ENCODE measurements at places on chromosomes 6 and 20.

- H3K4me3 ChIP-seq: no peak overlapping the region
- H3K36me3 ChIP-seq: no peaks in the 10 kb centered on the region
- H3K4me1 ChIP-seq: no peaks in the 10 kb centered on the region
- no peak for DNase-seq
- no peak overlapping the region for H3K27ac ChIP-seq
Observed at GRCh38 chr6:49416195-49416594, 46.9 kb downstream of the MMUT start.

- H3K27me3 ChIP-seq: no peaks in the 10 kb centered on the region
- no peak overlapping the region for H3K4me3 ChIP-seq
- peaks cover 8% of the 10 kb centered on the region for H3K36me3 ChIP-seq
- H3K4me1 ChIP-seq: no peaks in the 10 kb centered on the region
- no peak for DNase-seq
Observed at GRCh38 chr6:42571611-42572342, 7.9 kb downstream of the UBR2 start.

- no peaks in the 10 kb centered on the region for H3K36me3 ChIP-seq
- no peak for DNase-seq
- H3K27me3 ChIP-seq: no peaks in the 10 kb centered on the region
- no peaks in the 10 kb centered on the region for H3K4me1 ChIP-seq
- no peak overlapping the region for H3K4me3 ChIP-seq
Observed at GRCh38 chr6:142783499-142783898, 161.5 kb downstream of the HIVEP2 start.

- peaks cover 19% of the 10 kb centered on the region for H3K4me1 ChIP-seq
- H3K27me3 ChIP-seq: no peaks in the 10 kb centered on the region
- peak; percentile 57 for DNase-seq
- H3K27ac ChIP-seq: peak overlapping the region; percentile 6
- H3K36me3 ChIP-seq: peaks cover 4% of the 10 kb centered on the region
Observed at GRCh38 chr6:156828280-156828703, 51.1 kb downstream of the ARID1B start.

- no peak for DNase-seq
- H3K4me1 ChIP-seq: no peaks in the 10 kb centered on the region
- H3K27ac ChIP-seq: peak overlapping the region; percentile 18
- no peak overlapping the region for H3K4me3 ChIP-seq
- no peaks in the 10 kb centered on the region for H3K36me3 ChIP-seq
- H3K27me3 ChIP-seq: no peaks in the 10 kb centered on the region
Observed at GRCh38 chr6:105592329-105592728, 189.4 kb upstream of the PREP start.

DNA sequence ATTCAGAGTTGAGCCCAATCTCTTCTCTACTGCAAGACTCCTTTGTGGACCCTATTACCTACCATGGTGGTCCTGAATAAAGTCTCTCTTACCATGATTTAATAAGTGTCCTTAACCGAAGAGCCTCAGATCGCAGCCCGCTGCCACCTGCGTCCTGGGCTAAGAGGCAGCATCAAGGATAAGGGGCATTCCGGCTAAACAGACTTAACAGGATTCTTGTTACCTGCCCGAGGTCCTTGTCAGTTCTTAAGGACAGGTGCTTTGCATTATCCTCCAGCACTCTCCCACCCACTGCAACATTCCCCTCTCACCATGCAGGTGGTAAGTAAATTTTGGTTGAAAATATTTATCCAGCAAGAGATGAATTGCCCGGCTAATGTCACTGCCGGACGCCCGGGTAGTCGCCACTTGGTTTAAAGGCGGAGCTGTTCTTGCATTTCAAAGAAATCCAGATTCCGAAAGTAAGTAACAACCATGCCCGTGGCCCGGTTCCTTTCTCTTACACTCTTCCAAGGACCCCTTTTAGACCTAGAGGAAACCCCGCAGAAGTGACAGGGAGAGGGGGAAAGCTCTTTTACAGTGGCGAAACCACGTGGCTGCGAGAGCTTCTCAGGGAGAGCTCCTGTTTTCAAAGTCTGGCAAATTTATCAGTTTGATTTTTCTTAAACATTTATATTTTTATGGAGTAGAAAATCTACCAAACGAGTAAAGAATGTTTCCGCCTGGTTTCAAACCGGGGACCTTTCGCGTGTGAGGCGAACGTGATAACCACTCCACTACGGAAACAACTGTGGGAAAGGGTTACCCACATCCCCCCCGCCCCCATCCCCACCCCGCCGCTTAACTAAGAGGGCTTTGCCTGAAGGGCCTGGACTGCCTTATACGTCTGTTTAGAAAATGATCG lies 41.9 kb upstream of the PRSS16 start:
- peaks cover 8% of the 10 kb centered on the region for H3K4me1 ChIP-seq
- no peaks in the 10 kb centered on the region for H3K36me3 ChIP-seq
- DNase-seq: peak; percentile 63
- no peaks in the 10 kb centered on the region for H3K27me3 ChIP-seq
- no peak overlapping the region for H3K27ac ChIP-seq
- no peak overlapping the region for H3K4me3 ChIP-seq

- H3K4me1 ChIP-seq: no peaks in the 10 kb centered on the region
- DNase-seq: no peak
- no peak overlapping the region for H3K27ac ChIP-seq
Observed at GRCh38 chr6:147283460-147283859, 79.2 kb downstream of the STXBP5 start.
